ENCODE measurements at places on chromosomes 2 and 18.

GRCh38 chr18:23213200-23213599, 77.9 kb downstream of the CABLES1 start:
- DNase-seq: no peak

DNA sequence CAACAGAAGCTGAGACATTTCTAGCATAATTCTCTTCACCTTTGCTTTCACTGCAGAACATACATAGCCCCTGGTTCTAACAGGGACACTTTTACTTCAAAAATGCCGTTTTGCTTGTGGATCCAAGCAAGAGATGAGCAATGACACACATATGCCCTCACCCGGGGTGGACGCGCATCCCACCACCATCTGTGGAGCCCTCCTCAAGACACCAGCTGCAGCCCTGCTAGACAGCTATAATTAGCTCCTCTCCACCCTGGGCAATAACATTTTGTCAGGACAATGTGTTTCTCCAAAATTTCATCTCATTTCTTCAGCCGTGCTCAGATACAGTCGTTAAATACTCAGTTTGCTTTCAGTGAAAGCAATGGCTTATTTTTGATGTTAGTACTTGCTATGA, 368.7 kb upstream of the RAB6C start:
- no peak for DNase-seq

- no peak for DNase-seq
Measured at GRCh38 chr2:88698027-88698413, 6.5 kb downstream of the RPIA start.

DNA sequence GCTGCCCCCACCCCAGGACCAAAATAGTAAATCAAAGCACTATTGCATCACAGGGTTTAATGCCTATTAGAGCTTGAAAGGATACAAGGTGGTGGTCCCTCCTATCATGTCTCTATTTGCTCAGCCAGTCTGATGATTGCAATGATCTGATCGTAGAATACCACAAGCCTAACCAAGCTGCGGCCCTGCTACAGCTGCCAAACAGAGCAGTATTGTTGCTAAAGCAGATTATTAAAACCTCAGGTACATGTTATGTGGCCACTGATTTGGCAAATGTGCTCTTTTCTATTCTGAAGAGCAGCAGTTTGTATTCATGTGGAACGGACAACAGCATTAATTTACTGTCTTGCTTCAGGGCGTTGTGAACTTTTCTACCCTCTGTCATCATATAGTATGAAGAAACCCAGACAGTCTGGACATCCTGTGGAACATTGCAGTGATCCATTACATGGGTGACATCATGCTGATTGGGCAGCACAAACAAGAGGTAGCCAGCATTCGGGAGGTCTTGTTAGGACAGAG, 8.4 kb upstream of the VAPA start:
- DNase-seq: no peak

GRCh38 chr2:98500561-98500960, 55.9 kb downstream of the INPP4A start:
- DNase-seq: no peak

GRCh38 chr2:68418855-68419254, 48.2 kb downstream of the FBXO48 start:
- DNase-seq: no peak

DNA sequence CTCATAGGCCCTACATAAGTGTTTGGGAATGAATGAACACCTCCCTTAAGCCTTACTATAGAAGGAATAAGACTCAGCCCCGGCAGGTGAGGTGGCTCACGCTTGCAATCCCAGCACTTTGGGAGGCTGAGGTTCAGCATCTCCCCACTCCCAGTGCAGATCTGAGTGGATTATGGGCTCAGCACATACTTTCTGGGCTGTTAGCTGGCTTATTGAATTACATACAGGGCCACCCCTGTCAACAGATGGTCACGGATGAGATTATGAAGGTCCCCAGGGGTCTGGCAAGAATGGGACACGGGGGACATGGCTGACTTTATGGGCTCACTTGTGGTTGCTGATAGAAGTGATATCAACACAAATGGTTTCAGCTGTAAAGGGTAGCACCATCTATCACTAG, 322.3 kb downstream of the TSN start:
- DNase-seq: no peak

- no peak for DNase-seq
Measured at GRCh38 chr2:44955593-44956392, 14.3 kb downstream of the SIX3 start.

DNA sequence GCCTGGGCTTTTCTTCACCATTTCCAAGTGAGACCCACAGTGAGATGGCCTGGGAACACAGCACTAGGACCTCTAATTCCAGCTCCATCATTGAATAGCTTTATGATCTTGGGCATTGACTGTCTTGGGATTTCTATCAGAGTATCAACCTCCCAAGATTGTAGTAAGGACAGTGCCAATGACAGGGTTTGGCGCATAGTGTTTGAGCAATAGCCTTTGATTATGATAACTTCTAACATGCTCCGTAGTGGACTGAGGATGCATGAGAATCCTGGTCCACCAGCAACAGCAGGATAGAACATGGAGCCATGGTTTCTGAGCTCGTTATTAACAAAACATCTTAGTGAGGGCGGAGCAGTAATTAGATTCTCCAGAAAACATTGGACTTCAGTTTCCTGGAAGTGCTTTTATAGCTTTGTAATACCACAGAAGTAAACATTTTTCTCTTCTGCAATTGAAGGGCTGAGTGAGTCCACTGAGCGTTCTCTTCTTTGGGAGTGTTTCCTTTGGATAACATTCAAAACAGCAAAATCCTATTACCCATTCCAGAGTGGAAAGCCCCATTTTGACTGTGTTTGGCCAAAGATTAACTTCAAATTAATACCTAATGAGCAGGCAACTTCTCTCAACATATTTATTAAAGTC, 63.7 kb downstream of the IL1R2 start:
- no peak for DNase-seq

- no peak for DNase-seq
Measured at GRCh38 chr18:35239314-35239713, 1.5 kb upstream of the ZNF397 start.

DNA sequence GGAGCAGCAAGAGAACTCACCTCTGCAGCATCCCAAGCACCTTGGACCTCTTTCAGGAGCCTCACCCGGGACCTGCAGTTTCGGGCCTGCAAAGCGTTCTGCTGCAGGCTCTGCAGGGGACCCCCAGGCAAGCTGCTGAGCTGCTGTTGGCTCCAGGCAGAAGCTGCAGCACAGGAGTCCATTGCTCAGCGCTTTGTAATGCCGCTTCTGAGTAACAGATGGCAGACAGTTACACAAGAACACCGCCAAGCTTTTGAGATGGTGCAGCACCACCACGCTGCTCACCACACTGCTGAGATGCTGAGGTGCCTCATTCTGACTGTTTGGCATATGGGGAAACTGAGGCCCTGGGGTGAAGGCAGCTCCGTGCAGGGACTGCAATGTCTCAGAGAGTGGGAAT, 1.9 kb upstream of the GALNT14 start:
- DNase-seq: no peak

DNA sequence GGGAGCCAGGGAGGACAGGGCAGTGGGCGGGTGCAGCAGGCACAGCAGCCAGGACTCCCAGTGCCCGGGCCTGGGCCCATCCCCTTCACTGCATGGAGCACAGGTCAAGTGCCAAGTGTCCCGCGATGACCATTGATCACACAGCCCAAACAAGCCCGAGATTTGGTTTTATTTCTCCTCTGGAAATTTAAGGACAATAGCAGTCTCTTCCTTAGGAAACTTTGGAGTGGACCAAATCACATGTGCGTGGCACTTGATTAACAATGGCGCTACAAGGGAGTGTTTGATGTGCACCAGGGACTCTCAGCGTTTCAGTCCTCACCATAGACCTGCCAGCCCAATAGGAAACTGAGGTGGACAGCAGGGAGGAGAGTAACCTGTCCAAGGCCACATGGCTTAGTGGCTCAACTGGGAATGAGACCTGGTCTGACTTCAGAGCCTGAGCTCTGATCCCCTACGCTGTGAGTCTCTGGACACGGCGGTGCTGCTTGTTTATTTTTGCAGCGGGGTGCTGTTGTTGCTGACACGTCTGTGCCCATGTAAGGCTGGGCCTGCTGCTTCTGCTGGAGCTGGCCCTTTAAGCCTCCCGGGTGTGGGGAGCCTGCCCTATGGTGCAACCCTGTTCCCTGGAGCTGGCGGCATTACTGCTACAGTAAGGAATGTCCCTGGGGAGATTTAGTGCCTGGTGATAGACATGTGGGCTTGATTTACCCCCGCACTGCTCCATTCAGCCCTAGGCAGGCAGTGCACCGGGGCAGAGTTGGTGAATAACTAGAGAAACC, 194.2 kb downstream of the INHBB start:
- DNase-seq: no peak

GRCh38 chr2:127961729-127962128, 66.1 kb downstream of the SAP130 start:
- no peak for DNase-seq

GRCh38 chr2:120350801-120351320, 4.9 kb downstream of the INHBB start:
- no peak for DNase-seq

- DNase-seq: no peak
Measured at GRCh38 chr2:136342138-136342537, 224.2 kb upstream of the CXCR4 start.

DNA sequence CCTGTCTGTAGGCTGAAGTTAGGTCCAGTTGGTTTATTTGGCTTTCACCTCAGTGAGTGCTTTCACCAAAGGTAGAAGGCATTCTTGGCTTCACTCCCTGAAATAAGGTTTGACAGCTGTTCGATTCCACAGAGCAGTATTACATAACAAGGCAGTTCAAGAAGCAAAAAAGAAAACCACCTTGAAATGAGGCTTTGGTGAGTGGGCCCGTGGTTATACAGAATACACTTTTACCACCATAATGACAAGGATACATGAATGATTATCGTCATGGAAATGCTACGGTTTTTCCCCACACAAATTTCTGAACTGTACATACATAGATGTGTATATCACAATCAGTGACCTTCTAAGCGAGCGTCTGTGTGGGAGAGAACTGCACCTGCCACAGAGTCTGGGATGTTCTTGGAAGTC, 80.0 kb upstream of the CHRNA1 start:
- no peak for DNase-seq

DNA sequence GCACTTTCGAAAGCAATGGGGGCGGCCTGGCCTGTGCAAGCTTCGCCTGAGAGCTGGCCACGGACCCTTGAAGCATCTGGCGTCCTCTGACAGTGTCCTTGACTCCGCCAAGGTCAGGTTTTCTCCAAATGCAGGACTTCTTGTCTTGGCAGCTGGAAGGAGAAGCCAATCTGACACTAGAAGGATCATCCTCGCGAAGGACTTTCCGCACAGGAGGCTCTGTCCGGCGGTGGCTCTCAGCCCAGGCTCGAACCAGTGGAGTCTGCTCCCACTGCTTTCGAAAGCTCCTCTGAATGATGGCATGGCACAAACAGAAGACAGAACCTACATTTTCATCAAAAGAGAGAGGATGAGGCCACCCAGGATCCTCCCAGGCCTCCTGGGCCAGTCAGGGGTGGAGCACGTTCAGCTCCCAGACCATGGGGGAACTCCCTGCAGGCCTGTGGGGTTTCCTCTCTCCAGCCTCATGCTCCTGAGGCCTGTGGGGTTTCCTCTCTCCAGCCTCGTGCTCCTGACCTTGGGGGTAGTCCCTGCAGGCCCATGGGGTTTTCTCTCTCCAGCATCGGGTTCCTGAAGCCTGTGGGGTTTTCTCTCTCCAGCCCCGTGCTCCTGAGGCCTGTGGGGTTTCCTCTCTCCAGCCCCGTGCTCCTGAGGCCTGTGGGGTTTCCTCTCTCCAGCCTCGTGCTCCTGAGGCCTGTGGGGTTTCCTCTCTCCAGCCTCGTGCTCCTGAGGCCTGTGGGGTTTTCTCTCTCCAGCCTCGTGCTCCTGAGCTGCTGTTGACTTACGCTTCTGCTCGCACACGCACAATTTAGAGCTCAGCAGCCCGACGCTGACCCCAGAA, 396.5 kb upstream of the SALL3 start:
- DNase-seq: no peak

GRCh38 chr2:174176898-174177297, 71.4 kb downstream of the OLA1 start:
- no peak for DNase-seq

DNA sequence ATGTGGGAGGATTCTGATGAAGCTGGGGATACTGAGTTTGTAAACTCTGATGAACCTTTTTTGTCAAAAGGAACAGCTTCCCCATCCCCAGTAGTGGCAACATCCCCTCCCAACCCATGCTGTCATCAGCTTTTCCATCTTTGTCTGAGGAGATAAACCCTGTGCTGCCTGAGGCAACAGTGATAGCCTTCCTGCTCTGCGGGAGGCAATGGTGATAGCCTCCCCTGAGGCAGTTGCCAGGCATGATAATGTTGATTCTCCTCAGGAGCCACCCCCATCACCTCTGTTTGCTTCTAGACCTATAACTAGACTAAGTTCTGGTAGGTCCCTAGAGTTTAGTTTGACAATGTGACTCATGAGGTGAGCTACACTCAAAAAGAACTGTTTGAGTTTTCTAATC, 97.5 kb downstream of the ERBB4 start:
- DNase-seq: no peak

DNA sequence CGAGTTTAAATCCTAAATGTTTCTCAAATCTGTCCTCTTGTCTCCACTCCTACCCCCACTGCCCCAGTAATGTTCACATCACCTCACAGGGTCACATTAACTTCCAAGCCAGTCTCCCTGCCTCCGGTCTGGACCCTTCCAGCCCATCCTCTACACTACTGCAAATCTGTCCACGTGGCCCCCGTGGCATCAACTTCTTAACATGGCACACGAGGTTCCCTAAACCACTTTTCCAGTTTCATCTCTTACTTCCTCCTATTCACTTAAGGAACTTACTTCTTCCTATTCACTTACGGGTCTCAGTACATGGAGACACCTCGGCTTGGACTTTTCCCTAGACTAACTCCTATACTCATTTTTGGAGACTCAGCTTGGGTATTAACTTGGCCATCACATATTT, 27.0 kb downstream of the MRPL33 start:
- DNase-seq: no peak

GRCh38 chr2:199739413-199740110, 111.4 kb downstream of the FTCDNL1 start:
- DNase-seq: no peak

DNA sequence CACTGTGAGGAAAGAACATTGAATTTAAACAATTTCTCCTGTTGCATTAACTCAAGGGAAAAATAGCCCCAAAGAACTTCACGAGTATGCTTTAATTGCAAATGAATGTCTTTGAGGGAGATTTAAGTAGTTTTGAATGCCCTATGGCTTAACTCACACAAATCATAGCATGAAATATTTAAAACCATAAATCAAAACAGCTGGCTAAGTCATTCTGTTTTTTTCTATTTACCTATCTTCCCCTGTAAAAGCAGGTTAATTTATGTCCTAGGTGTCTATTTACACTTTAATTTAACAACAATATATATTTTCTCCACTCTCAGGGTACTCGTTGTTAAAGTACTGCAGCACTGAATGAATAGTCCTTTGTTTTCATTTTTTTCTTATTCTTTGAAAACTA, 118.8 kb upstream of the PIEZO2 start:
- no peak for DNase-seq

- no peak for DNase-seq
Measured at GRCh38 chr2:195824478-195824877, 167.5 kb downstream of the SLC39A10 start.

DNA sequence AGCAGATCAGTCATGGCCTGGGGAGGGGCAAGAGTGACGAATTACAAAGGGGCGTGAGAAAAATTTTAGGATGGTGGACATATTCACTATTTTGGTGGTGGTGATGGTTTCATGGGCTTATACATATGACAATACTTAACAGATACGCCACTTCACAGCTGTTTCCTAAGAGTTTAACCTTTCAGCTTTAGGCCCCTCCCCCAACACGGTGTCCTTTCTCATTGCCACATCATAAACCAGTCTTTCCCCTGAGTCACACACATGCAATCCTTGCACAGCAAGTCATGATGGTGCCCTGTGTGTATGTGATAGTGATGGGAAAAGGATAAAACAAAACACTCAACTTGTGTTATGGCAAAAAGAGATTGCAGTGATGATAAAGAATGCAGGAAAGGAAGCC, 47.6 kb upstream of the IL1R1 start:
- no peak for DNase-seq
